Urinary bladder (tissue), 4 donors: ENCODE measurements at places on chromosomes 2 and 18. TPM values are rescaled to one million over a fixed set of nuclear protein-coding genes. Genes with fewer than 3 reads are reported as not detected.

The HOXD10 gene
- polyA plus RNA-seq: 4.1 TPM

The MTA3 gene
- polyA plus RNA-seq: 28.0 TPM

The PLA2R1 gene
- polyA plus RNA-seq: 5.1 TPM

The TRABD2A gene
- 0.61 TPM for polyA plus RNA-seq

The AMER3 gene
- 0.05 TPM for polyA plus RNA-seq

The HSBP1L1 gene
- 8.6 TPM for polyA plus RNA-seq

The LHCGR gene
- polyA plus RNA-seq: 0.14 TPM

The MBD2 gene
- 27.0 TPM for polyA plus RNA-seq
